ENCODE measurements at places on chromosomes 1 and 21. TPM values are rescaled to one million over a fixed set of nuclear protein-coding genes. Genes with fewer than 3 reads are reported as not detected.

GRCh38 chr1:48006264-48006663, 9.1 kb upstream of the TRABD2B start:
- no peak for DNase-seq

DNA sequence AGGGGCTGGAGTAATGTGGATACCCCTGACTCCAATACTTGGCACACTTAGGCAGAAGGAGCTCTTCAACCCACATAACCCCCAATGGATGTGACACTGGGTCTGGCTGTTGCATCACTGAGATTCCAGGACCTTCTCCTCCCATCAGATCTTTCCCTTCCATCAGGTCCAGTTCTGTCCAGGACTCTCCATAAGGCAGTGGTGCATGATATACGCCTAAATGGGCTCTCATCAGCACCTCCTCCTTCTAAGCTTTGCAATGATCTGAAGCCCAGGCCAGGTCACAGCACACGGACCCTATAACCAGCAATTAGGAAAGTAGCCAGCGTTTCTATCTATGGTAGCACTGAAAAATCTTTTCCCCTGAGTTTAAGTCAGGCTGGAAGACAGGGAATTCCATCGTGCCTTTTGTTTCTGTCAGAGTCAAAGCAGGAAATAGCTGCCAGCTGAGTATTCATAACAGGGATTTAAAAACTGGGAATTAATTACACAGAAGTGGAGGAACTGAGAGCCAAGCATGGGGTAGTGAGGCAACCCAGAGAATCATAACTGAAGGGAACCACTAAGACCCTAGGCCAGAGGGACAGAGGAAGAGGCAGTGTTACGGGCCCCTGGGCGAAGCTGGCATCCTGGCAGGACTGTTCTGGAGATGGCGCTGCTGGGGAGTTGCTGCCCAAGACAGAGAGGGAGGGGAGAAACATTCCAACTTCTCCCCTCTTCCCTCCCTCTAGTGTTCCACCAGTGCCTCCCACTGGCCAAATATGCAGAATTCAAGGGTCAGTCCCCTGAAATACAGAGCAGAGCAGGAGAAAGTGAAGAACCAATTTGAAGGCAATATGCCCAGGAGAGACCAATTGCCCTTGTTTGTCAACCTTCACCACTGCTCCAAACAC, 37.5 kb upstream of the HOOK1 start:
- no peak for DNase-seq

DNA sequence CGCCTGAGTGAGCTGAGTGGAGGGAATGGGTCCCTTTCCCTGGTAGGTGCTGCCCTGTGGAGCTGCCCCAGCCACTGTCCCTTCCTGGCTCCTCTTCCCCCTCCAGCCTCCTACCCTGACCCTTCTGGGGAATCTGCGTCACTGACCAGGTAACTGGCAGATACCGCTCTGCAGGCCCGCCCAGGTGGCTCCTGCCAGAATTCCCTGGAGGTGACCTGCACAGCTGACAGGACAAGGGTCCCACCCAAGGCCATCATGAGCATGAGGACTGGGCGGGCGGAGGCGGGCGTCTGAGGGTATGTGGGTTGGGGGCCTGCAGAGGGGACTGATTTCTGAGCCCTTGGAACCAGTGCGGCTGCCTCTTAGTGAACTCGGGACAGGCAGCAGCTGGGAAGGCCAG, 32.5 kb downstream of the DHRS3 start:
- DNase-seq: no peak

DNA sequence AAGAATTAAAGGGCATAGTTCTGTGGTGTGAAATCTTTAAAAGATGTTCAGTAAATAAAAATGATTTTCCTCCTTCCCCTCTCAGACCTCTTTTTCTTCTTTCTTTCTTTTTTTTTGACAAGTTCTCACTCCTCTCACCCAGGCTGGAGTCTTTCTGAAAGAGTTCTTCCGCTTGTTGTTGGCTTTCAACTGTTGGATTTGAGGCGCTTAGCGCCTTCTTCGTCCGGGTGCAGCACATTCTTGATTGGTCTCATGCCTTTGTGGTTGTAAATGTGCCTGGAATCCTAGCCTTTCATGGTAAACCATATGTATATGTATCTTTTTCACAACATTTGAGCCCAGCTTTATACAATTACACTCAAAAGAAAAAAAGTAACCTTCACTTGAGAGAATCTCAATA, 980 bp upstream of the METTL18 start:
- peak; percentile 27 for DNase-seq

- DNase-seq: peak; percentile 84
Measured at GRCh38 chr1:110203021-110203661, 7.0 kb upstream of the KCNC4 start.

DNA sequence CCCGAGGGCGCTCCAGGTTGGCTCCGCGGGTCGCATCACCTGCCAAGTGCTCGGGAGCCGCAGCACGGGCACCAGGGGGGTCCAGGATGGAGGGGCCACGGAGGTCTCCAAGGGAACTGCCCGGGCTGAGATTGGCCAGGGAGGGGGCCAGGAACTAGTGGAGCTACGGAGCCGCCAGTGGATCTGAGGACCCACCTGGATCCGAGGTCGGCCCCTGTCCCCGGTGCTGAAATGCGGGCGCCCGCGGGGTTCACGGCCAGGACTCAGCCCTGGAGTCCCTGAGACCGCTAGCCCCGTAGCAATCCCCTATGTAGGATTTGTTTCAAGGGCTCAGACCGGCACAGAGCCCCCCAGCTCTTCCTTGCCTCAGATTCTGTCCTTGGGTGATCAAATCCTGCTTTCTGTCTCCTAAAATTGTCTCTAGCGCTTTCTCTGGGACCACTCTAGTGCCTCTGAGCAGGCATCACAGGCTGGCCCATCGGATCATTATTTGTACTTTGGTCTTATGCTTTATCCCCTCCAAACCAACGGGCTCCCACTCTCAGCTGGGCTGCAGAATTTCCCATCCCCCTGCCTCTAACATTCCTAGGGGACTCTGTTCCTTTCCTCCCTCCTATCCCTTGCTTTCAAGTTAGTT, 27.3 kb downstream of the KIAA2013 start:
- peak; percentile 32 for DNase-seq

DNA sequence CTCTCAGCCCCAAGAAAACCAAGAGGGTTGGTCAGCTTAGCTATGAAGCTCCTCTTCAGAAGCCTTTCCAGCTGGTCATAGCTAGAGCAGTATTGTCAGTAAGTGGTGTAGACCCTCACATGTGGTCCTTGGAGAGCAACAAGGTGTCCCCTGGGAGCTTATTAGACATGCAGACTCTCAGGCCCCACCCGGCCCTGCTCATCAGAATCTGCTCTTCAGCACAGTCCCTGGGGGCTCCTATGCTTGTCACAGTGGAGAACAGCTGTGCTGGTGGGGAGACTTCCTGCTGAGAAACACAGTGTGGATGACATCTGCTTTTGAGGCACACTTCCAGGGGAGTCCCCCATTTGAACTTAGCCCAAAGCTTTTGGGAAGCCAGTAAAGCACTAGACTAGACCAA, 21.9 kb upstream of the NEK2 start:
- peak; percentile 22 for DNase-seq

DNA sequence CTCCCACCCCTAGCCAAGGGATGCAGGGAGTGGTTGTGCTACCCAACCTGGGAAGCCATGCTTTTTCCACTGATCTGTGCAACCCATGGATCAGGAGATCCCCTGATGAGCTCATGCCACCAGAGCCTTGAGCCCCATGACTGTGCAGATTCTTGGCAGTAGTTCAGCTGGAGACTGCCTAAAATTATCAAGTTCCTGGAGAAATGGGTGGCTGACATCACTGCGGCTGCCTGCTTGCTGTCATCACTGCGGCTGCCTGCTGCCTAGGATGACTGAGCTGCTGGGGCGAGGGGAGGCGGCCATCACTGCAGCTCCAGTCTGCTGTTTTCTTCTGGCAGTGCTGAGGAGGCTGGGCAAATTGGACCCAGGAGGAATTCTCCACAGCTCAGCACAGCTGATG, 159.2 kb downstream of the AGBL4 start:
- DNase-seq: no peak

DNA sequence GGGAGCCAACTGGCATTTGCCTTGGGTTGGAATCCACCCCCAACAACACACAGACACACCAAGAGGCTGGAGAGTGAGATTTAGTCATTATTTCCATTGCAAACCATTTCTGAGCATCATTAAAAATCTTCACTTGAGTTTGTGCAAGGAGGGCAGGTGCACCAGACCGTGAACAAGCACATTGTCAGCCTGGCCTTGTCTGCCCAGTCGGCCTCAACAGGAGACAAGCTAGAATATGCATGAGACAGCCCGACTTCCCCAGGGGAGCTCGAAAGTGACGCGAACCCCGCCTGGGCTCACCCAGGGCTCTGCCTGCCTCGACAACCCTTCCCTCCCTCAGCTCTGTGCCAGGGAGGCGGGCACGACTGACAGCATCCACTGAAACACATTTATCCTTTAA, 15.4 kb upstream of the GUCA2B start:
- DNase-seq: no peak

DNA sequence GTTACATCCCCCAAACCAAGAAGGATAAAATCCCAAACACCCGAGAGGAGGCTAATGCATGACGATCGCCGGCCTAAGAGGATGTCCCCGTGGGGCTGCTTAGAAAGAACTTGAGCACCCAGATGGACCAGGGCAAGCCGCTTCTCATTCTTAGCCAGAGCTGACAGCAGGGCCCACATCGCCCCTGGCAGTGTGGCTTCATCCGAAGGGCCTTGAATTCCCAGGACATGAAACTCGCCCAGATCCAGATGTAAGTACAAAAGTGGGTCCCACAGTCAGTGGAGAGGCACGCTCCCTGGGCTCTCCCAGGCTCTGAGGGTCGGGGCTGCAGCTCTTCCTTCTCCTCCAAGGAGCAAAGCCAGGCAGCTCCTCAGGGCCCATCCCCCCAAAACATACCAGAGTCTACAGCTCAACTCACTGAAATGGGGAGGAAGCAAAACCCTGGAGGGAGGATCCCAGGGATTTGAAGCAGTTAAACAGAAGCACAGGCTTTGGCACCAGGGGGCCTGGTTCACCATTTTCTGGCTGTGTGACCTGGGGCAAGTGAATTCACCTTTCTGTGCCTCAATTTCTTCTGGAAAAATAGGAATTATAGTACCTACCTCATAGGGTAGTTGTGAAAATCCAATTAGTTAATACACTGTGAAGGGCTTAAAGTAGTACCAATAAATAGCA, 85.6 kb downstream of the MAN1C1 start:
- DNase-seq: no peak

DNA sequence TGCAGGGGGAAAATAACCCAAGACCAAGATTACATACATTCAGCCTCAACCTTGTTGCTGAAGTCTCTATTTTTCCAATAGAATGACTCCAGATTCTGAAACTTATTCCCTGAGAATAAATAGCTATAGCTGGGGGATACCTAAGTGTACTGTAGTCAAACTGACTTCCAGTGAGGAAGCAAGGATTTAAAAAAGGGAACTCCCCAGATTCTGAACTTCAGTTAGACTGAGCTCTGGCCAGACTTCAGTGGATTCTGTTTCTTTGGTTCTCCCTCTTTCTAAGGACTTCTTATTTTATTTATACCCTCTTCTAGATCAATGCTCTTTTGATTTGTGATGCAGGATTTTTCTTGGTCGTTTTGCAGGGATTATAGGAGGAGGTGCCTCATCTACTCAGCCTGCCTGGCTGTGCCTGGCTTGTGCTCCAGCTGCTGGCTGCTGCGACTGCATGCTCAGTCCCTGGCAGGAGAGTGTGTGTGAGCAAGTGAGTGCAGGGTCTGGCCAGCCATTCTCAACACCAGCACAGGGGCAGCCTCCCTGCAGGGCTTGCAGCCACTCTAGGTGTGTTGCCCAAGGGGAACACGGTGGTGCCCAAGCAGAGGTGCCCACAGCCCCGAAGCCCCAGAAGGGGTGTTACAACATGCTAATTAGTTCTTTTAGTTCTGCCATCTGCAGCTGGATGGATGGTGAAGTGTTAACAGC, 43.0 kb downstream of the SPATA17 start:
- DNase-seq: no peak

The CD53 gene
- 251 TPM for total RNA-seq

The AK2 gene
- total RNA-seq: 404 TPM

Data from activated CD8-positive, alpha-beta T cell treated with anti-CD3 and anti-CD28 coated beads for 36 hours (primary cell).